ENCODE measurements at places on chromosomes 1 and 21.

DNA sequence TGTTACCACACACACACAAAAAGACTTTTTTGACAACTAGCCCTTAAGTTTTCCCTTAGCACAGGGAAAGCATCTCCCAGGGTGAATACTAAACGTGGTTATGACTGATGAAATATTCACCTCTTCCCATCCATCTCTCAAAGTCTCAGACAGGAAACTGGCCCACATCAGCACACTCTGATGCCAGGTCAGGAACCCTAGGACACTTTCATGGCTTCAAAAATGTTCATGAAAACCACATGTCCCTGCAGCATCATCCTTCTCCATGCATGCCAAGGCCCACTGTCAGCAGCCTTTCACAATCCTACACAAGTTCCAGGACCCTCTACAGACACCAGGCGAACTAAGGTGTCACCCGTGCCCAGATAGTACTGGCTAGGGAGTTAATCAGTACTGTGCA is 68.7 kb downstream of the DNTTIP2 start:
- no peak for DNase-seq

DNA sequence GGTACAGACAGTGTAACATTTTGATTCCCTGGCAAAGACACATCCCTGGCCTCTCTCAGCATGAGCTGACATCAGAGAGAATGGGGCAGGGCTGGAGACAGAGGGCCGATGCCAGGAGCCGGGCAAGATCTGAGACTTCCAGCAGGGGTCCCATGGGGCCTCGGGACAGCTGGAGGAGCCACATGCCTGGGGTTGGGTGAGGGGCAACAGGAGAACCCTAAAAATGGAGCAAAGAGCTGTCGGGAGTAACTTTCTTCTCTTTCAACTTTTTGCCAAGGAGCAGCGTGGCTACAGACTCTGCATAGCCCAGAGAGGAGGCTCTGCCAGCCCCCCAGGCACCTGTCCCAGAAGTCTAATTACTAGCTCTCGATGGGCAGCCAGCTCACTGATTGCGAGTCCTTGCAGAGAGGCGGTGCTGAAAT is 130.8 kb downstream of the LACTBL1 start:
- DNase-seq = no peak

DNA sequence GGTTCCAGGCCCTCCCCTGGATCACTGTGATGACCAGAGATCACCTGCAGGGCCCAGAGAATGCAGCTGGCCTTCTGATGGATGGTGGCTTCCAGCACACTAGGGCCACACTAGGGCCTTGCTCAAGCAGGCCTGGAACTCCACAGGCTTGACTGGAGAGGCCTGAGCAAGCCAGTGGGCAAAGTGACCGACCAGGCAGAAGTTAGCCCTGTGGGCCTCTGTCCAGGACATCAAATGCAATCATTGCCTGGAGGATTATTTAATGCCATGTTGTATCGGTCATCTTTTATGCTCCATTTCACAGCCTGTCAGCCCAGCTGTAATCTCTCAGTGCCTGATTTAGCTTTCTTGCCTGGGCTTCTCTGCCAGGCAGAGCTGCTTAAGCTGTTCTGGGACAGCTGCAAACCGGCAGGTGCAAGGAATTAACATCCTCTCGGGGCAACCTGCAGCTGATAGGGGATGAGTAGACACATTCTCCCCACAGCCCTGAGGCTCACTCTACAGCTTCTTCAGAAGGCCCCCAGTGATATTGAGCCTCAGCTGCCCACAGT is 17.7 kb downstream of the NENF start:
- DNase-seq = no peak

DNA sequence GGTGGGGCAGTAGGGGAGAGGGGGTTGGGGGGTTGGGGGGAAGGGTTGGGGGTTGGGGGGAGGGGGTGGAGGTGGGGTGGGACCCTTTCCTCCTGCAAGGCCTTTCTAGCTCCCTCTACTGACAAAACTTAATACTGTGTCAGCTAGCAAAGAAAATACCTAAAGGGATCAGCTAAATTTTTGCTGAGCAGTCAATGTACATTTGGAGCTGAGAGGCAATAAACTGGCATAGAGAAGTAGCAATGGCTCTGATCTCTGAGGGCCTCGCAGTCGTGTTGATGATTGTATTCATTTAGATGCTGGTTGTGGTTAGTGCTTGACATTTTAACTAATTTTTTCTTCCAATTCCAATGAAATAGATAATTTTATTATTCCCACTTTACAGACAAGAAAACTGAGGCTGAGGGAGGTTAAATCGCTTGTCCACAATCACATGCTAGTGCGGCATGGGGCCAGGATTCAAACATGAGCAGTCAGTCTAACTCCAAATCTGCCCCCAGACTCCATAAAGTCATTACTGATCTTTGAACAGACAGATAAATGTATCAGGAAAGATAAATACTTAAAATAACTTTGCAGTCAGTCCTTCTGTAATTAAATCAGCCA is 357.1 kb downstream of the DISC1 start:
- DNase-seq = no peak

DNA sequence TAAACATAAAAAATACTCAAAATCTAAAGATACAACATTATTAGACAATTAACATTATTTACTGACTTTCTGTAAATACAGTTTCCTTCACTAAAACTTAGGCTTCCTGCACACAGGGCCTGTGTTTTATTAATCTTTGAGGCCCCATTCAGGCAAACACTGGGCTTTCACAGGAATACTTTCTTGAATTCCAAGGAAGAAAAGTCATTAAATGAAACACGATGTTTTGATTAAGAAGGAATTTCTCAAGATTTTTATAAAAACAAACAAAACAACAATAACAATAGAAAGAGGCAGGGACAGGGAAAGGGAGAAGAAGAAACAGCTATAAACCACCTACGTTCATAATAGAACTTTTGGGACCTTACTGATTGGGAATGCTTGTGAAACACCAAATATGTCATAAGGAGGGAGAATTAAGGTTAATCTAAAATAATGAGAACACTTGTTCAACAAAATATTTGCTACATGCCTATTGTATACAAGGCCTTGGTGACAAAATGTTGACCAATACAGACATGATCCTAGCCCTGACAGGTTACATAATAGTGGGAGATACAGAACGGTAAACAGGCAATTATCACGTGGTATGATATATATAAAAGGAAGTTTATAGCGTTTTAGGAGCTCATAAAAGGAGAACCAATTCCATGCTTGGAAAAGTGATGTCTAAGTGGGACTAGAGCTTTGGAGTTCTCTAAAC is 3.6 kb downstream of the DDAH1 start:
- no peak for DNase-seq

- no peak for DNase-seq
Measured at GRCh38 chr1:21911205-21912001, 25.7 kb downstream of the HSPG2 start.

- no peak for DNase-seq
Measured at GRCh38 chr21:43354666-43355065, 72.3 kb downstream of the SIK1 start.

DNA sequence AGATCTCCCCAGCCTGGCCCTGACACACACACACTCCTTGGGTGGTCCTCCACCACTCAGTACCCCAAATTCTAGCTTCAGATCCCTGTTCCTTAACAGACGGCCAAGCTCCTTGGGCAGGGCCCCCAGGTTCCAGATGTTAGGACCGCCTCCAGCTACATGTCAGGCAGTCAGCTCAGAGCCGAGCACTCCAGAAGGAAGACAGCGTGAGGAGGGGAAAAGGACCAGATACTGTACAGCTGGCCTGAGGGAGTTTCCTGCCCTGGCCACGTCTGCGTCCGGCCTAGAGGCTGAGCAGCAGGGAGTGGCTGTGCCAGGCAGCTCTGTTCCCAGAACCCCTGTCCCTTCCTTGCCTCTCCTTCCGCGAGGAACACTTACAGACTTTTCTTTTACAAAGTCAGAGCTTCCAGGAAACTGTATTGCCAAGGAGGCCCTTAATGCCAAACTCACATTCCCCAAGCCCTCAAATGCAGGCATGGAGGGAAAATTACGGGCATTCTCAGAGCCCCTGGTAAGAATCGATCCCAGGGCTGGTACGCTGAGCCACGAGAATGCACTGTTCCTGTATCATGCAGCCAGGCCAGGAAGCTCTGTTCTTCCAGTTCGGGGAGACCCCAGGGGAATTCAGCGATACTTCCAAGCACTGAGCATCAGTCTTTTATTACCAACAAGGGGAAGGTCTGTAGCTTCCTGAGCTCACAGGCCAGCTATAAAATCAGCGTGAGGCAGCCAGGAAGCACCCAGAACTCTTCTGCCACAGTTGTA is 45.2 kb upstream of the CNTN2 start:
- DNase-seq = no peak

- DNase-seq = no peak
Measured at GRCh38 chr1:204936765-204937164, 66.1 kb downstream of the NFASC start.

GRCh38 chr1:41536361-41536802 is 51.9 kb upstream of the EDN2 start:
- no peak for DNase-seq

GRCh38 chr1:160136926-160137200 is 14.5 kb upstream of the ATP1A4 start:
- DNase-seq = no peak

GRCh38 chr21:46062471-46063211 is 35.3 kb upstream of the COL6A2 start:
- DNase-seq = no peak

DNA sequence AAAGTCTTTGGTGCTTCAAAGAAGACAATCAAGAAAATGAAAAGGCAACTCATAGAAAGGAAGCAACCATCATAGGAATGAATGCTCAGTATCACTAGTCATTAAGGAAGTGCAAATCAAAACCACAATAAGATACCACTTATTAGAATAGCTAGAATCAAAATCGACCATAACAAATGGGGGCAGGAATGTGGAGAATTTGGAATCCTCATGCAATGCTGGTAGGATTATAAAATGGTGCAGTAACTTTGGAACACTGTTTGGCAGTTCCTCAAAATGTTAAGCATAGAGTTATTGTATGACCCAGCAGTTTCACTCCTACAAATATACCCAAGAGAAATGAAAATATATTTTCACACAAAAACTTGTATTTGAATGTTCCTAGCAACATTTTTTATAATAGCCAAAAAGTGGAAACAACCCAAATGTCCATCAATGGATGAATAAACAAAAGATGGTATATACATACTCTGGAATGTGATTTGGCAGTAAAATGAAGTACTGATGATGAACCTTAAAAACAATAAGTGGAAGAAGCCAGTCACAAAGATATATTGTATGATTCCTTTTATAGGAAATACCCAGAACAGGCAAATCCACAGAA is 105.6 kb downstream of the MIS18A start:
- no peak for DNase-seq

DNA sequence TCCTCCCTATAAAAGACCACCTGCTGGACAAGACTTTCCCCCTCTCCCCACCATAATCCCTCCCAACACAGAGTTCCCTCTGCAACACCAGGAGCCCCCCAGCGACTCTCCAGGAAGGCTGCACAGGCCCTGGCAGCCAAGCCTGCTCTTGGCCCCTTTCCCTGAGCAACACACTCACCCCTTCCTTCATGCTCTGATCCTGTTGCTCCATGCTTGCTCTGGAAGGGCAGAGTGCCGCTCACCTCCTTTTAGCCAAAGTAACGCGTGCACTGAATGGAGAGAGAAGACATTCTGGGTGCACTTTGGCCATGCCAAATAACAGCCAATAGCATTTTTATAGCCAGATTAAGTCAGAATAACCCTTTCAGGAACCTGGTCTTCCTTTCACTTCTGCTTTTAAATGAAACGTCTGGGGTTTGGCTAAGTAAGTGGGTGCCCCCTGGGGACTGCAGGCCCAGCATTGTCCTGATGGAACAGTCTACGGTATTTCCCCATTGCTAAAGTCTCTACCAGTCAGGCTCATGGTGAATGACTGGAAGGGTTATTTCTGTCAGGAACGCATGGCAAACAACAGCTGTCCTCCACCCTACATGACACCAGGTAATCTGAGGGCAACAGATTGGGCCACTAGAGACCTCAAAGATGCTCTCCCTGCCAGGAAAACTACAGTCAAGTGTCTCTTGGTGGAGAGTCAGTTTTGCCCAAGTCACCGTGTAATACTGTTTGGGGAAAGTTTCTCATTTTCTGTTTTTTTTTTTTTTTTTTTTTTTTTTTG is at the start of gene SLC2A5:
TSS of gene SLC2A5 (minus strand) at position 310 of the 775 bp plus-strand sequence. CDS start at position 211, 99 bp downstream.
- no peak for DNase-seq

- no peak for DNase-seq
Measured at GRCh38 chr21:42652527-42653230, 742 bp upstream of the PDE9A start.

GRCh38 chr21:35043549-35043948 is 5.6 kb downstream of the RUNX1 start:
- DNase-seq = no peak

GRCh38 chr1:30695439-30695841 is 27.9 kb downstream of the MATN1 start:
- DNase-seq = no peak

DNA sequence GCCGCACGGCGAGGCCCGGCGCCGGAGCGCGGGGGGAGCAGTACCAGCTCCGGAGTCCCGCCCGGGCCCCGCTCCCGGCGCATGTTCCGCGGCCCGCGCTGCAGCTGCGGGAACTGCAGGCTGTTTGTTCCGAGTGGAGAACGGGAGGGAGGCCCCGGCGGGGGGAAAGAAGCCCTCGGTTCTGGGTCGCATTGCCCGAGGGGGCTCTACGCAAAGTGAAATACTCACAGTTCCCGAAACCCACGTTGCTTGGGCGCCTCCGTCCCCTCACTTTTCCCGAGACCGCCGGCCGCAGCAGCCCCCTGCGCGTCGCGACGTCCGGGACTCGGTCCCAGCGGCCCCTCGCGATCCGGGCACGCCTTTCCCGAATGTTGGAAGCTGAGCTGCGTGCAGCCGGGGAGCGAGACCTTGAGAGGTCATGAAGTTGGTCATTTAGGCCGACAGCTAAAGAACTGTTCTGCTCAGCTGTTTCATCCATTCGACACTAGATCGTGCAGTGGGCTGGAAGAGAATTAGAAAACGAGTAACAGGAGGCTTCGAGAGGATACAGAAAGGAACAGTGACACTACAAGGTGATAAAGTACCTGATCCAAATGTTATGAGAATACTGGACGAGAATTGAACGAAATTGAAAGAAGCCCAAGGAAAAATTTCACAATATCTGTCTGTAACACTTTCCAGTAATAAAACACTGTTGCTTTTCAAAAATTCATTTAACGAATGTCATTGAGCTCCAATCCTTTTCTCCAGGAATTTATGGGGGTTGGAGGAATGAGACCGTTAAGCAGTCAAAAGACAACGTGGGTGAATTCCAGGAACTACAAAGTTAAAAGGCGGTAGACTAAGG is 657 bp upstream of the LIN9 start:
- DNase-seq = no peak

GRCh38 chr1:29397256-29397590 is 160.9 kb downstream of the PTPRU start:
- no peak for DNase-seq

- DNase-seq = no peak
Measured at GRCh38 chr1:69409731-69410456, 157.8 kb upstream of the LRRC7 start.

- peak; percentile 43 for DNase-seq
Measured at GRCh38 chr1:6587261-6588005, 7.6 kb downstream of the ZBTB48 start.

DNA sequence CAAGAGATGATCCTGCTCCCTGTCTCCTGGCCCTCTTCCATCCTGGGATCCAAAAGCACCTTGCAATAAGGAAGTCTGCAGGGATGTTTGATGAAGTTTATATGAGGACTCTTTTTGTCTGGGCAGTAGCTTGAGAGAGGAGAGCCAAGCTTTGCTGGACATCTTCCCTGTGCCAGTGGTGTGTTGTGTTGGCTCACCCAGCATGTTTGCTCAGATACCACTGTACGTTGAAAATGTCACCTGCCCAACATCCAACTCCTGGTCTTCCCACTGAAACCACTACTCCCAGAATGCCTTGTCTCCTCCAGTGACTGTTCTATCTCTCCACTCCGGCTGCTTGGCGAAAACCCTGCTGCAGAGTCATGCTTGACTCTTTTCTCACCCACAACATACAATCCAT is 12.8 kb downstream of the CDK18 start:
- no peak for DNase-seq

Measured in anterior cingulate cortex (tissue), 58 donors.